ENCODE measurements at places on chromosomes 11 and 22. TPM values are rescaled to one million over a fixed set of nuclear protein-coding genes. Genes with fewer than 3 reads are reported as not detected.

GRCh38 chr11:14380947-14381561 lies 22.1 kb upstream of the RRAS2 start:
- DNase-seq, result peak; percentile 55

GRCh38 chr11:553988-554340 lies 6.6 kb downstream of the LMNTD2 start:
- DNase-seq, result no peak

- DNase-seq, result no peak
These were observed 9.4 kb downstream of the PIWIL3 start for GRCh38 chr22:24765166-24765565.

- DNase-seq, result no peak
These were observed 3.4 kb downstream of the YPEL4 start for GRCh38 chr11:57646194-57646798.

GRCh38 chr11:94910779-94911178 lies 62.6 kb downstream of the CWC15 start:
- no peak for DNase-seq

DNA sequence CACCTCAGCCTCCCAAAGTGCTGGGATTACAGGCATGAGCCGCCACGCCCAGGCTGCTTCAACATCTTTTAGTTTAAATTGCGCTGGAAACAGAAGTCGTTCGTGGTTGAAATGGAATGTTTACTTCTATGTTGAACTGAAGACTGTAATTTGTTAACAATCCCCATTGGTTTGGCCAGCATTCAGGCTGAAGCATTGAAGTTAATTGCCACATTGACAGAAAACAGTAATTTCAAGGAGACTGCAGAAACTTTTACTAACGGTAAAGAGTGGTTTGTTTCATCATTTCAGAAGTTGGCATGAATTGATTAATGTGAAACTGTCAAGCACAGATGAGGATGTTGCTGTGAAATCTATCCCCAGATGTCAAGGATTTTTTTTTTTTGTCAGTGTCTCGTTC lies 14.2 kb downstream of the AP5B1 start:
- DNase-seq, result no peak

GRCh38 chr11:16169956-16170847 lies 186.1 kb downstream of the SOX6 start:
- no peak for DNase-seq

DNA sequence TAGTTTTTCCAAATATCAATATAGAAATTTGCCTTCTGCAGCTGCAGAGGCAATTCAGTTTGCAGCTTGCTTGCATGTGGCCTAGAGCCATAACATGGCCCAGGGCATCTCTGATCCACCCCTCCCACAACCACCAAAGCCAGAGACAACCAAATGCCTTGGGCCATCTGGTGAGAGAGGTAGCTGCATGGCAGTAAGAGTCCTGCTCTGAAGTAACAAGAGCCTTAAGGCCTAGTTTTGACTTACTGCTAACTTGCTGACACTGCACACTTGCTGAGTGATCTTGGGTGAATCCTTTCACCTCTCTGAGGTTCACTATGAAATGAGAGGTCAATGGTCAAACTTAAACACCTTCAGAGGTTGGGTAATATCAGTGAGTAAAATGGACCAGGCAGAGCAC lies 4.9 kb upstream of the SPECC1L start:
- no peak for DNase-seq

DNA sequence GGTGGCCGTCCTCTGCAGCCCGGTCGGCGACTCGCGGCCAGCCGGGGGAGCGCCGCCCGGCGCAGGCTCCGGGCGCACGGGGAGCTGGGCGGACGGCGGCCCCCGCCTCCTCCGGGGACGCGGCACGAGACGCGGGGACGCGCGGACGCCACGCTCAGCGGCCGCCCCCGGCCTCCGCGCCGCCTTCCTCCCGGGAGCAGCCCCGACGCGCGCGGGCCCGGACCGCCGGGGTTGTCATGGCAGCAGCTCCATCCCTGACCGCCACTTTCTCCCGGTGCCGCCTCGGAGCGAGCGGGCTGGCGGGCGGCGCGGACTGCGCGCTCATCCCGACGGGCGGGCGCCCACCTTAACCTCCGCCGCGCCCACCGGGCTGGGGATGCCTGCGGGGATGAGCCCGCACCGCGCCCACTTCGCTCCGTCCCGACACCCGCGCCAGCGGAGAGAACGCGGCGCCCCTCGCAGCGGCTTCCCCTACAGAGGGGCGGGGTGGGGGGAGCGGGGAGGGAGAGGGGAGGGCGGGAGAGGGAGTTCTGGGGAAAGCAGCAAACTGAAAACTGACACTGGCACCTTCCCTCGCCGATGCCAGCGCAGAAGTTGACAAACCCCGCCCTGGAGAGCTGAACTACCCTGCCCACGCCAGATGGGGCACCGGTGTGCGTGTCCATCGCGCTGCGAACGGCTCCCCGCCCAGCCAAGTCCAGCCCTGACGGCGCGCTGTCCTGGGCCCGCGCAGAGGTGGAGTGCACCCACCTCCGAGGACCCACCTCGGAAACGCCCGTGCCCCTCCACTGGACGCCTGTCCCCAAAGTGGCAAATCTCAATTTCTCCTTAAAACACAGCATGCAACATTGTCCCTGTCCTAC lies 588.4 kb downstream of the OPCML start:
- DNase-seq, result no peak

DNA sequence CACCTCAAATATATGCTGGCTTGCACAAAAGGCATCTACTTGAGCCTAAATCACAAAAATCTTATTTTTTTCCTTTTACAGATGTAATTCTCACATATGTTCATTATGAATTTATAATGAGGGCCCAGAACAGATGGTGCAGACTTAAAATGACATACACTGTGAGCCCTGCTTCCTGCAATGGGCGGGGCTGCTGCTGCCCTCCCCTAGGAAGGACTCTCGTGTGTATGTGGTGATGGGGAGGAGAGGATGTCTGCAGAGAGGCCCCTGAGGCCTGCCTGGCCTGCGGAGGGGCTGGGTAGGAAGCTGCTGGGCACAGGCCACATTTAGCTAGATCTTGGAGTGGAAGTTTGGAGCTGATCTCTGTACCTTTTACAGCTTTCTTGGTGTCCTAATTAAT lies 233.4 kb upstream of the KIRREL3 start:
- no peak for DNase-seq

DNA sequence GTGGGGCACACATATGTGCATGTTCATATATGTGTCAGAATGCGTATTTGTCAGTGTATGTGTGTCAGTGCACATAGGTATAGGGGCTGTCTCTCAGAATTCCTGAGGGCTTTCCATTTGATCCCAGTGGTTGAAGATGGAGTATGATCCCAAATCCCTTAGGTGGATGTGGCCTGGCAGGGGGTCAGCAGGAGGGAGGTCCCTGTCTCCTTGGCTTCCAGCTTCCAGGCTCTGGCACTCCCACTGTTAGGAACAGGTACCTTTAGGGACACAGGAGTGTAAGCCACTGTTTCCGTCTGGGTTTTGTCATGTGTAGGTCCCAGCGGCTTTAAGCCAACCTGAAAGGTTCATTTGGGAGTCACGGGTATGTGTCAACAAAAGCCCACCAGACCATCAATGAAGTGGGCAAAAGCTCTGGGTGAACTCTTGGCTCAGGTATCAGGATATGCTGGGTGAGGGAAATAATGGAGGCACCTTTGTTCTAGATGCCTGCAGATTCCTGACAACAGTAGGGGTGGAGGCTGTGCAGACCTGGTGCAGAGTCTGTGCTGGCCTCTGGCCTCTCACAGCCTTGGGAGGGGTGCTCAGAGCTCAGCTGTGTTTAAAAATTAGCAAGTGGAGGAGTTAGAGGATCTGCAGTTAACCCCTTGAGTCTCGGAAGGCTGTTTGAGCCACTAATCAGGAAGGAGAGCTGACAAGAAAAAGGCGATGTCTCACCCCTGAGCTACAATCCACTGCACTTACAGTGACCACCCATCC lies 9.0 kb downstream of the KCNQ1OT1 start:
- peak; percentile 17 for DNase-seq

DNA sequence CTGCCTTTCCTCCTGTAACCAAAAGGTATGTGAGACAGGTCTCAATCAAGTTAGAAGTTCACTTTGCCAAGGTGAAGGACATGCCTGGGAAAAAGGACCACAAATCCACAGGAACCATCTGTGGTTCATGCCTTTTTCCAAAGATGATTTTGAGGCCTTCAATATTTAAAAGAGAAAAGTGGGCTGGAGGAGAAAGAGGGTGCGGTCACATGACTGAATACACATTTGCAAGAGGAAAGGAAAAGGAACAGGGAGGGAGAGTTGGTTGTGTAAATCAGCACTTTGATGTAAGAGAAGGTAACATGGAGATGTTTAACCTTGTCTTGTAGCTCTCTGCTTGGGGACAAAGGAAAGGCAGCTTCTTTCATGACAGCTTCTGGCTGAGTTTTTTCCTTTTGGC lies 21.2 kb downstream of the MOV10L1 start:
- DNase-seq, result no peak

- DNase-seq, result peak; percentile 88
These were observed 10.2 kb upstream of the LDHA start for GRCh38 chr11:18384157-18384641.

DNA sequence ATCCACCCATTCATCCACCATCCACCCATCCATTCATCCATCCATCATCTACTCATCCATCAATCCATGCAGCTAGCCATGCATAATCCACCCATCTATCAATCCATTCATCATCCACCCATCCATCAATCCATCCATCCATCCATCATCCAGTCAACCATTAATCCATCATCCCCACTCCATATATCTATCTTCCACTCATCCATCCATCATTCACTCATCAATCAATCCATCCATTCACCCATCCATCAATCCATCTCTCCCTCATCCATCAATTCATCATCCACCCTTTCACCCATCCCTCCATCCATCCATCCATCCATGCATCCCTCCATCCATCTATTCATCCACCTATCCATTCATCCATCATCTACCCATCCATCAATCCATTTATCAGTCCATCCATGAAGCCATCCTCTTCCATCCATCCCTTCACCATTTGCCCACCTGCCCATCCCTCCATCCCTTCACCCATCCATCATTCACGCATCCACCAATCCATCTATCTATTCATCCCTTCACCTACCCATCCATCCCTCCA lies 689.4 kb downstream of the BRD1 start:
- DNase-seq, result no peak

DNA sequence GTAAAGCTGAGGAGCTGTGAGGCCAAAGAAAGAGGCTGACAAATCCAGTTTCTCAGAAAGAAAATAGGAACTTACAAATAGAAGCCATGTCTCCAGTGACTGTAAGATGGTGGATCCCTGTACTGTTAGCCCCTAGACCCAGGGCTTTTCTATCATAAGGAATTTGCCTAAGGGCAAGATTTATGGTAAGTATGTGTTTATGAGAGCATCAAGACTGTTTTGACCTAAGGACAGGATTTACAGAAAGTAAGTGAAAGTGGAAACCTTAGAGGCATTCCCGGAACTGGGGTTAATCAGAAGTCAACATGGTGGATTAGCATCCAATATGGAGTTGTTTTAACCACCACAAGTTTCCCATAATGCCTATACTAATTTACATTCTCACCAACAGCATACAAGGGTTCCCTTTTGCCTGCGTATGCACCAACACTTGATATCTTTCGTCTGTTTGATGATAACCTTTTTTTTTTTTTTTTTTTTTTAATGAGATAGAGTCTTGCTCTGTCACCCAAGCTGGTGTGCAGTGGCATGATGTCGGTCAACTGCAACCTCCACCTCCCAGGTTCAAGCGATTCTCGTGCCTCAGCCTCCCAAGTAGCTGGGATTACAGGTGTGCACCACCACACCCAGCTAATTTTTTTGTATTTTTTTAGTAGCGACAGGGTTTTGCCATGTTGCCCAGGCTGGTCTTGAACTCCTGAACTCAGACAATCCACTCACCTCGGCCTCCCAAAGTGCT lies 40.2 kb downstream of the BIRC2 start:
- no peak for DNase-seq

- no peak for DNase-seq
These were observed 12.3 kb downstream of the SMPD1 start for GRCh38 chr11:6402561-6402981.

- no peak for DNase-seq
These were observed 120.5 kb downstream of the TEAD1 start for GRCh38 chr11:12794576-12795230.

DNA sequence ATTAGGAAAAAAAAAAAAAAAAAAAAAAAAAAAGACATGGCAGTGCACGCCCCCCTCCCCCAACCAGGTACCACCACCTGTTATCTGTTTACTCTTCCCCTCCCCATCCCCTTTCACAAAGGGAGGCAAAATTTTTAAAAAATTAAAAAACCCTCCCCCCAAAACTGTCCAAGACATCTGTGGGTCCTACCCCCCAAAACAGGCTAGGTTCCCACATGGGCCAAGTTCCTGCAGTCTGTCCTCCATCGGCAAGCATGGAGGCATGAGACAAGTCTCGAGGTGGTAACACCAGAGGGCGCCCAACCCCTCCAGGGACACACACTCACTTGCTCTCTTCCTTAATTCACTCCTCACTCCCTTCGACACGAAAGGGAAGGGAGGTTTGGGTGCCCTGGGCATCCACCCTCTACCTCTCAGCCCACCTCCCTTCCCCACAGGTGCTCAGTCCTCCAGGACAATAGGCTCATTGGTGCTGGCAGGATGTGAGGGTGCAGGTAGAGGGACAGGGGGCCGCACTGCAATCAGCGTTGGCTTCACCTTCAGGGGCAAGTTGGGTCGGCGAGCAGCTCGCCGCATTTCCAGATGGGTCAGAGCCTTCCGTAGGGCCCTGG lies 2.2 kb upstream of the TUT1 start:
- DNase-seq, result no peak

GRCh38 chr11:76455931-76456330 lies 11.1 kb downstream of the EMSY start:
- DNase-seq, result no peak

DNA sequence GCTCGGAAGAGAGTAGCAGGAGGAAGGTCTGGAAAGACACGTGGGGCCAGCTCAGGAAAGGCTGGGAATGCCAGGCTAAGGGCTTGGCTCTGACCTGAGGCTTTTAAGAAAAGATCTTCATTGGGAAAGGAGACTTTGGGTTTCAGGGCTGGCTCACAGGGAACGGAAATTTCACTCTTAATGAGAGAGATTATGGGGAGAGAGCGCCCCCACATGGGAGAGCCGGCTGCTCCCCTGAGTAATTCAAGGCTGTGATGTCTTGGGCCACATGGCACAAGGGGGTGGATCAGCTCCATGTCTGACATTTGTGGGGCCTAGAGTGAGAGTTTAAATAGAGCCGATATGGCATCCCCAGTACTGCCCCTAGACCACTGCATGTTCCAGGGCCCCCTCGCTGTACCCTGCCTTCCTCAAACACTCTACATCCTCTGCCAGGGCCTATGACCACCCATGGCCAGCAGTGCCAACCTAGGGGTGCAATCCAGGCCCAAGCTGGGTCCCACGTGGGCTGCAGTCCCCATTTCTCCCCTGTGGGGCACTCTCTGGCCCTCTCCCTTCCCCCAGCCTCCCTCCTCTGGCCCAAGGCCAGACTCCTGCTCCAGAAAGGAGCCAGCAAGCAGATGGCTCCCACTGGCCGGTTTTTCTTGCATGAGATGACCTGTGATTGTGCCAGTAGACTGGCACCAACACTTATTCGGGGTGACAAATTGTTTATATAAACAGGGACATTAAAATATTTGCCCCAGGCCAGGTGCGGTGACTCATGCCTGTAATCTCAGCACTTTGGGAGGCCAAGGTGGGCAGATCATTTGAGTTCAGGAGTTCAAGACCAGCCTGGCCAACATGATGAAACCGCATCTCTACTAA lies 75.2 kb downstream of the ISX start:
- no peak for DNase-seq

The PARVA gene
- 50.5 TPM for total RNA-seq

The MS4A12 gene
- 3.9 TPM for total RNA-seq

The CASP1 gene
- 14.6 TPM for total RNA-seq

The RTN4R gene
- total RNA-seq, result 1.9 TPM

The PHETA2 gene
- 11.6 TPM for total RNA-seq

The GSTT2 gene
- not detected for total RNA-seq

The TLCD5 gene
- 8.2 TPM for total RNA-seq

The KRTAP5-9 gene
- 0.32 TPM for total RNA-seq

The C11orf86 gene
- not detected for total RNA-seq

The CBLIF gene
- not detected for total RNA-seq

The RAG2 gene
- not detected for total RNA-seq

Measured in breast epithelium (tissue), 4 donors.